ENCODE measurements at places on chromosomes 12 and 14.

DNA sequence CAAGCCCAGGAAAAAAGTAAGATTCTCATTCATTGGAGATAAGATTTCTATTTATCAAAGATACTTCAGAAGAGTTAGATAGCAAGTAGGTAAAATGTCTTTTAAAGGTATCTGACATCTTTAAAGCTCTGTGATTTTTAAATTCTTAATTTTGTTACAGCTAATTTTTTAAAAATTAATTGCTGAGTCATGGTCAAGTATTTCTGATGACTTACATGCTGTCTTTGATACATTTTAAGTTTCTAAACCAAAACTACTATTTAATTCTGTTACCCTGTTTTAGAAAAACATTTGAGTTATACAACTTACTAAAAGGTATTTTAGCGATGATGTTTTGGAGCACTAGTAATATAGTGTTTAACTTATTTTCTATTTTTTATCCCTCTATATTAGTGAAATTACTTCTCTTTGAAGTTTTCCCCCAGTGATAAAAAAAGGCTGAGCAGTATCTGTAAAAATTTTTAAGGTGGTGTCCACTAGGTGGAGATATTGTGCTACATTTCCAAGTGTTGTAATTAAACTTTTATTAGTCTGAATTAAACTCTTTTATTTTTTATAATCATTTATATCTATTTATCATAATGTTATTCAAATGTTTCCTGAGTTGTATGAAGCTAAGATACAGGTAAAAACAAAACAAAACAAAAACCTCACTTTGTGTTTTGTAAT lies 11.5 kb downstream of the ALG10 start:
- DNase-seq: no peak

GRCh38 chr12:41437563-41437962 lies 249.4 kb downstream of the PDZRN4 start:
- no peak for DNase-seq

DNA sequence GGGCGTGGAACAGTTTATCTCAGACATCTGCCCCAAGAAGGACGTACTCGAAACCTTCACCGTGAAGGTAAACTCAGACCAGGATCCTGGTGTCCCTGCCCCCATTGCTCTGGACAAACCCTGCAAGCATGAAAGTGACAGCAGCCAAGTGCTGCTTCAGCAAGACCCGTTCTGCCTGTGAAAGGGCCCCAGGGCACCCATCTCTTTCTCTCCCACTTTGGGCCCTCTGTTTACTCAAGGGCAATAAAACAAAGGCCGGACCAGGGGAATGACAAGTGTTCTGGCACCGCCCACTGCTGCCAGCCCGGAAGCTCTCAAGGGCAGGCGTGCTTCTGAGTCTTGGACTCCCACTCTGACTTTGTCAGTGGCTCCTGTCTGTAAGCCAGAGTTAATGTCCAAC lies 35.3 kb downstream of the CD9 start:
- DNase-seq: no peak

DNA sequence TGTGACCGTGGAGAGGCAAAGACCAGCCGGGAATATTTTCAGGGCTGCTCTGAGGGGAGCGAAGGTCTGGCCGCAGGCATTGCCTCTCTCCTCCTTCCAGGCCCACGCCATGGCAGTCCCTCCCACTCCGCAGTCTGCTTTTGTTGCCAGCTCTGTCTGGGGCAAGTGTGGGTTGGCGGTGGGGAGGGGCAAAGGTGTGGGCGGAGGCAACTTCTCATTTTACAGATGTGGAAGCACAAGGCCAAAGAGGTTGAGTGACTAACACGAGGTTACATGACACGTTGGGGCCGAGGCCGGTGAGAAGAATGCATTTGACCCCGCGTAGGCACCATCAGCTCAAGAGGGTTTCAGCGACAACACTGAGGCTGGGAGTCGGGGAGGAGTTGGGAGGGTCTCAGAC lies 6.1 kb upstream of the FAIM2 start:
- DNase-seq: peak; percentile 74

DNA sequence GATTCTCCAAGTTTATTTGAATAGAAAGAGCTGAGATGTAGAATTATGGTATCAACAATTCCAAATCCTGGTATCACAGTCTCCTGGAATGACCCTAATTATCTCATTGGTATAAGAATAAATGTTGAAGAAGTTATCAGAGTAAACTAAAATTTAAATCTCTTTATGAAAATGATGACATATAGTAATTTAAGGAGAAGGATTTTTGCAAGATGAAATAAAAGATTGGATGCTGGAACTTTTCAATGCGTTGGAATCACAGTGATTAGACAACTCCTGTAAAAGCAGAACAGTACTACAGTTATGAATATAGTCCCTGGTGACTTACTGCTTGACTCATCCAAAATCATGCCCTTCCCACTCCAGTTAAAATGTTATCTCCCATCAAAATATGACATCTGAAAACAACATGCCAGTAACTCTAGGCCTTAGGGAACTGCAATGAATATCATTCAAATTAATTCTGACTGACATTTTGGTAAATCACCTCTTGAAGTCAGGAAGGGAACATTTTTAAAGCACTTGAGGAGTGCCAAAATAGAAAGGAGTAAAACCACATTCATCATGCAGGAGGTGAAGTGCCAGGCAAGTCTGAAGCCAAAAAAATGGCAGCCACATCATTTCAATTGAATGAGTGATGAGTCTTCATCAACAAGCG lies 197.8 kb upstream of the PRKD1 start:
- DNase-seq: no peak

DNA sequence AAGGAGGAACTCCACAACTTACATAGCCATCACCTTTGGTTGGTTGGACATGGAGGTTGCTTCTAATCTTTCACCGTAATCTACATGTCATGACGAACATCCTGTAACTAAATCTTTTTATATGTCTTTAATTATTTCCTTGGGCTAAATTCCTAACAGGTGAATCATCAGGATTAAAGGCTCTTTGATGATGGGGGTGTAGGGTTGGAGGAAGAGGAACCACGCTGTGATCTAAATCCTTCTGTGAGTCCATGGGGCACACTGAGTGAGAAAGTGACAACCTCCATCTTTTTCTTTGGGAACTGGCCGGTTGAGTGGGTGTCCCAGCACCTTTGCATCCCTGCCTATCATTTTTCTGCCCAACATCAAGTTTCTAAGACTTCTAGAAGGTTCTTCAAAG lies 31.1 kb upstream of the MAP1LC3B2 start:
- peak; percentile 87 for DNase-seq

- no peak for DNase-seq
Observed at GRCh38 chr12:3242199-3242863, 165.2 kb downstream of the TSPAN9 start.

DNA sequence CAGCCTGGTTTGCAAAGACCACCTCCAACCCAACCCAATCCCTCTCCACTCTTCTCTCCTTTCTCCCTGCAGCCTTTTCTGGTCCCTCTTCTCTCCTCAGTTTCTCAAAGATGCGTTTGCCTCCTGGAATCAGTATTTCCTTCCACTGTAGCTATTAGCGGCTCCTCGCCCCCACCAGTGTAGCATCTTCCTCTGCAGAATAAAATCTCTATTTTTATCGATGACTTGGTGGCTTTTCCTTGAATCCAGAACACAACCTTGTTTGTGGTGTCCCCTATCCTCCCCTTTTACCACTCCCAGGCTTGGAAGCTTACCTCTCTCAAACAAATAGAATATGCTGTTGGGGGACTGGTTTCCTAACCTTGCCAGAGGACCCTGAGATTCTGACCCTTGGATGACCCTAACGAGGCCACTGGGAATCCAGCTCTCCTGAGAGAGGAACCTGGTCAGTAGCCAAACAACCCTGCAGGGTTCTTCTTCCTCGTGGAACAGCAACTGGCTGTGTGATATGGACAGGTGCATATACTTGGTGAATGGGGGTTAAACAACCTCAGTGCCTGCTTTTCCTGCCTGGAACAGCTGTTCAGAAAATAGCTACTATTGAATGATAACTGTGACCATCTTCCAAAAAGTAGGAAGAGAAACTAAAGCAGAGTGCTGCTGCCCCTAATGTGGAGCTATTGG lies 4.4 kb downstream of the WNT1 start:
- DNase-seq: no peak
